ENCODE measurements at places on chromosomes 16 and 17. TPM values are rescaled to one million over a fixed set of nuclear protein-coding genes. Genes with fewer than 3 reads are reported as not detected.

DNA sequence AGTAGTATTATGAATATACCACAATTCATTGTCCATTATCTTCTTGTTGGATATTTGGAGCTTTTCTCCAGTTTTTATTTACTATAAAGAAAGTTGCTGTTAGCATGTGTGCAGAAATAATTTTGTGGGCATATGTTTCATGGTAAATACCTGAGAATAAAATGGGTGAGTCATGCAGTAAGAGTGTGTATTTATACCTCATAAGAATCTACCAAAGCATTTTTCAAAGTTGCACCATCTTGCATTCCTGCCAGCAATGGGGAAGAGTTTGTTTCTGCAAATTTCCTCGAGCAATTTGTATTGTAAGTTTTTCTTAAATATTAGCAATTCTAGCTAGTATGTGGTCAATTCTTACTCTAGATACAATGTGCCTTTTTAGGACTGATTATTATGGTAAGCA lies 7.9 kb upstream of the MON1B start:
- no peak for DNase-seq

GRCh38 chr17:19744922-19745757 lies 3.0 kb downstream of the ALDH3A1 start:
- DNase-seq, result peak; percentile 81

DNA sequence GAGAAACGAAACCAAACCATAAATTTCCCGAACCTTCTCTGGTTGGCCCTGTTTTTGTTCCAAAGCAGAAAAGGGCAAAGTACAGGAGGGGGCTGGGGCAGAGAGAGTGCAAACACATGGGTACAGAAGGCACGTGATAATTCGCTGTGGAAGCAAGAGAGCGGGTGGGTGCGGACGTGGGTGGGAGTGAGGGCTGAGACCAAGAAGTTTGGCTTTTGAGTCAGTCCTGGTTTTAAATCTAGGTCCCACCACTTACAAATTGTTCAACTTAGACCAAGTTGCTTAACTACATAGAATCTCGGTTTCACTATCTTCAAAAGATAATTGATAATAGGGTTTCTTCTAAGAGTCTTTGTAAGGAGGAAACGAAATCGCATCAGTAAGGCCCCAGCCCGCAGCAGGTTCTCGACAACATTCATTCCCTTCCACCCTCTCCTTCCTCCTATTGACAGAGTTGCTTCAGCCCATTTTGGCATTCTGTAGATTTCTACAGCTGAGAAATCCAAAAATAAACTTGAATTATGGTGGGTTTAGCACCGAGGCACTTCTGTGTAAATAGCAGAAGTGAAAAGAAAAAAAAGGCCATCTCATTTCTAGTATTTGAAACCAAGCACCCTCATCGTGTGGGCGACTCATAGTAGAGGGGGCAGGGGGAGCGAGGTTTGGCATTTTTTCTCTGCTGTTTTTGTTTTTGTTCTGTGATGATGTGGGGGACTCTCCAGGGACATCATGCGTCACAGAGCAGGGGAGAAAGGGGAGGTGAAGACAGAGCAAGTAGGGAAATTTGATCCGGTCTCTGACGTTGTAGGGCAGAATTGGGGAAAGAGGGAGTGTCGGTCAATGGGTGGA lies 33.6 kb upstream of the CCR7 start:
- DNase-seq, result peak; percentile 54

DNA sequence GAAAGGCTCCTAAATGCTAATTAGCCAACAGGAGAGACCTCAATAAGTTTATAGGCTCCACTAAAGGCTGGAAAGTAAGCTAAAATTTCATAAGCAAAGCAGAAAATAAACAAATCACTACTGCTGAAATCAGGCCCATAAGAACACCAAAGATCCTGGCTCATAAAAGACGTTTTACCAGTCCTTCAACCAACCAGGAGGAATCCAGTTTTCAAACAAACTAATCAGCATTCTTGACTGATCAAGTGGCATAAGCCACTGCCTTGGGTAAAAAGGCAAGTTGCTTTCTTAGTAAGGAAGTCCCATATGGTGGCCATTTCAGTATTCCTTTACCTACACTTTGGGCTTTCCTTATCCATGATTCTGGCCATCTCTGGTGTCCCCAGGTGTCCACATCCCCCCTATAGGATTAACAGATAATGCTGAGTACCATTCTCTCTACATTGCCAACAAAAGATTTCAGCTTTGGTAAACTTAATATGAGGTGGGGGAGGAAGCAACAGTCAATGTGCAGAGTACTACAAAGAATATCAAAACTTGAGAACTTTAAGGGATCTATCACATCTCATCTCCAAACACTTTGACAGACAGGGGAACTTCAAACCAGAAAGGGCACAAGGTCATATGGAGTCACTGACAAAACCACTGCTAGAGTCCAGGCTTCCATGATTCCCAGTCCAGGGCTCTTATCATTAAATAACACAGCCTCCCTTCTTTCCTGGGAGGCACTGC lies 1.3 kb downstream of the TOM1L2 start:
- no peak for DNase-seq

DNA sequence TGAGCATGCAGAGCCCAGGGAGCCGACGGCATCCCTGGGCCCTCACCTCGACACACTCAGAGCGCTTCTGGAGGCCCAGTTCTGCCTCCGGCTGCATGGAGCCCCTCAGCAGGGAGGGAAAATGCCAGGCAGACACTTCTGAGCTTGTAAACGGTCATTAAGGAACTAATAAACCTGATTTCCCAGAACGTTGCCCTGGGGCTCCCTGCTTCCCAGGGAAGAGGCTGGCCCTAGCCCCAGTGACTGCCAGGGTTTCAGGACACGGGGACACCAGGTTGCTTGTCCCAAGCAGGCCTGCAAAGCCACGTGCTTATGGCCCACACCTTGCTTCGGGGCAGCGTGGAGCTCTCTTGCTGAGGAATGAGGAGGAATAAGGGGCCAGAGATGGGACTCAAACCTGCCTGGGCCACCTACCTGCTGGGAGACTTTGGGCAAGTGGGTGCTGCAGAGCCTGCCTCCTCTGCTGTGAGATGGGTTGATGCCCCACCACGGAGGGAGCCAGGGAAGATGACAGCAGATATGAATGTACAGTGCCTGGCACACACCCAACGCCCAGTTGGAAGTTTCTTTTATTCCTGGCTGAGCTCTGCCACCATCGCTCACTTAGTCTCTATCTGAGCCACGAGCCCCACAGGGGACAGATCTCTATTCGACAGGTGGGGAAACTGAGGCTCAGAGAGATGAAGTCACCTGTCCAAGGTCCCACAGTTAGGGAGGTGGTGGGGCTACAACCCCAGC lies 5.4 kb downstream of the RHBDF2 start:
- no peak for DNase-seq

DNA sequence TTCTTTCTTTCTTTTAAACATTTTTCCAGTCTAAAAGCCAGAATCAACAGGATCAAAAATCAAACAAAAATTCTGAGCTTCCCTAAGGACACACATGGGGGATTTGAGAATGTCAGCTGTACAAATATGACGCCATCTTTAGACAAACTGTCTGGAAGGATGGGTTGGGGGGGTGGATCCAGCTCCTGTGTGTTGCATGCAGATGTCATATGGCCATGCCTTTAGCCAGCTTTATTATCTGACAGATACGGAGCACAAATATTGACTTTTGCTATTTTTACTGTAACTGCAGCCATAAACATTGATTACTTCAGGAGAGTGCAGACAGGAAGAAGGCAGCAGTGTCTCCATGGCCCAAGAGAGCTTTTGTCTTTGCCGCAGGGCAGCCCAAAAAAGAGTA lies 279.4 kb upstream of the ELAC2 start:
- DNase-seq, result no peak

- DNase-seq, result no peak
These were observed 53.8 kb downstream of the PECAM1 start for GRCh38 chr17:64336760-64337413.

GRCh38 chr16:86722970-86723369 lies 144.6 kb downstream of the FOXL1 start:
- DNase-seq, result no peak

- DNase-seq, result no peak
These were observed at the start of gene C17orf107 for GRCh38 chr17:4899341-4900230. Gene C17orf107 (plus strand): TSS chr17:4899536. CDS start chr17:4899763, 227 bp downstream.

DNA sequence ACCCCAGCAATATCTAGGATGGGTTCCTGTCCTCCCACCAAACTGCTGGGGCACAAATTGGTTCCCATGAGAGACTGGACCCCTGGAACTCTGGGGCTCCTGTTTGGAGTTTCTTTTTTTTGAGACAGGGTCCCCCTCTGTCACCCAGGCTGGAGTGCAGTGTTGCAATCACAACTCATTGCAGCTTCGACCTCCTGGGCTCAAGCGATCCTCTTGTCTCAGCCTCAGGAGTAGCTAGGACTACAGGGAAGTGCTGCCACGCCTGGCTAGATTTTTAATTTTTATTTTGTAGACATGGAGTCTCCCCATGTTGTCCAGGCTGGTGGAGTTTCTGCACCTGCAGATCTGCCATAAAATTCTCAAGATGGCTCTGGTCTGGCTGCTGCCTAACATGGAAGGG lies 56.3 kb upstream of the BRD7 start:
- no peak for DNase-seq

DNA sequence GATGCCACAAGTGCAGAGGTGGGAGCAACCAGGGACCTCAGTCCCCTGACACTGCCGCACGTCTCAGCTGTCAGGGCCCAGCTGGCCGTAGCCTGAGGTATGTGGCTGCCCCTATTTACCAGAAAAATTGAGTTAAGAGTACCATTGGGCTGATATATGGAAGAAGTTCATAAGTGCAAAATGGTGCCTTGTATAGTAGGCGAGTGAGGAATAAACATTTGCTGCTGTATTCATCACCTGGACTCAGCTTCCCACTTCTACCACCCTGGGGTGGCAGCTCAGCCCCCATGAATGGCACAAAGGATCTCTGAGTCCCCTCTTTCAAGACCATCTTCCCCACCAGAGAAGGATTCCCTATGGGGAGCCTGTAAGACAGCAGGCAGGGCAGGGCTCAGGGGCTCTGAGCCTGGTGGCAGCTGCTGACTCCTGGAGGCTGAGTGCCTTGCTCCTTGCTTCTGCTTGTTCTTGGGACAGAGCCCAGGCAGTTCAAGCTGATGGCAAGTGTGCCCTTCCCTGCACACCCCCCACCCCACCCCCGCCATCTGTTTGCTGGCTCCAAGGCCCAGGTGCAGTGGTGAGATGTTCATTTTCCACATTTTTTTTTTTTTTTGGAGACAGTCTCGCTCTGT lies 29.0 kb downstream of the TRPV2 start:
- DNase-seq, result no peak

DNA sequence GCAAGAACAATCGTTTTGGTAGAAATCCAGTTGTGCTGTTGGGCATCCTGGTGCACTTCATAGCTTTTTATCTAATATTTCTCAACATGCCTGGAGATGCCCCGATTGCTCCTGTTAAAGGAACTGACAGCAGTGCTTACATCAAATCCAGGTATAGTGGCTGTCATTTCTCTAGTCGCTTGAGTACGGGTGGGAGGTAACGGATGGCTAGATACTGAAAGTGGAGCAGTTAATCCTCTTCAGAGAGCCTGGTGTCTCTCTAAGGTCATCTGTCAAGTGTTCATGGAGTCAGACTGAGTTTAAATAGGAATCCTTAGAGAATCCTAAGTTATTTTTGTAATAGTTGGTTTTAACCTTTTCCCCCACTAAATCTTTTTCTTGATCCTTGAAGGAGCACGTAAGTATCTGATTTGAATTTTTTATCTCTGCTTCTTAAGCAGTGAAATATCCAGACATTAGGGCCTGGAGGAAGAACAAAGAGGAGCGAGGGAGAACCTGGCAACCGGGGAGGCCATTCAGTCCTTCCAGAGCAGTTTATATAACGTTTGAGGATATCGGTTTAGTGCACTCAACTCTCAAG lies 37.2 kb downstream of the MFSD11 start:
- no peak for DNase-seq

DNA sequence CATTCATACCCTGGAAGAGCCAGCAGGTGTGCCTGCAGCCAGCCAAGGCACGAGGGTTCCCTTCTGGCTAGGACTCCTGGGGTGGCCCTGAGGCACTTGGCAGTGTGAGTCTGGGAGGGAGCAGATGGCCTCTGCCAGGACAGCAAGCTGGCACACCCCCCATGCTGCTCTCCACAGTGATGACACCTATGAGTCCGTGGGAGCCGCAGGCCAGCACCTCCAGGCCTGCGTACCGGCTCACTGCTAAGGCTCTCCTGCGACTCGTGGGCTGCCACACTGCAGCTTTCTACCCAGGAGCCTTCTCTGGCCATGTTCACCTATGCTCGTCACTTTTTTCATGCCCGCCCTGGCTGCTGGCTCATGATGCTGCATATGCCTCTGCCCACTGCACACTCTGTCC lies 68.1 kb downstream of the NDEL1 start:
- no peak for DNase-seq

- no peak for DNase-seq
These were observed 646 bp upstream of the HES7 start for GRCh38 chr17:8124350-8125153.

The PRSS33 gene
- polyA plus RNA-seq, result 0.80 TPM

The G6PC1 gene
- 6.1 TPM for polyA plus RNA-seq

DNA sequence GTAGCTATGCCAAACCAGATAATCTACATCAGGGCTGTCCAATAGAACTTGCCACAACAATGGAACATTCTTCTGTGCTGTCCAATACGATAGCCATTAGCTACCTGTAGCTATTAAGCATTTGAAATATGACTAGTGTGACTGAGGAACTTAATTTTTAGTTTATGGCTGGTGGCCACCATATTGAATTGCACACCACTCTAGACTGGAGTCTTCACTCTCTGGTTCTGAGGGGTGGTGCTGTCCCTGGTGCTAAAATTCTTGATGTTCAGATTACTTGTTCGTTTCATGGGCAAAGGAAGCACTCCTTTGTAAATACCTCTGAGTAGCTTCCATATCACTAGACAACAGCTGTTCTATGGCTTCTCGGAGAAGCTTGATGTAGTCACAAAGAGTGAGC lies 296.6 kb downstream of the NPIPA8 start:
- DNase-seq, result no peak

GRCh38 chr16:82630688-82631087 lies 3.9 kb downstream of the CDH13 start:
- DNase-seq, result no peak

Data from left renal pelvis (tissue), 4 donors.